ENCODE measurements at places on chromosomes 12 and 14.

DNA sequence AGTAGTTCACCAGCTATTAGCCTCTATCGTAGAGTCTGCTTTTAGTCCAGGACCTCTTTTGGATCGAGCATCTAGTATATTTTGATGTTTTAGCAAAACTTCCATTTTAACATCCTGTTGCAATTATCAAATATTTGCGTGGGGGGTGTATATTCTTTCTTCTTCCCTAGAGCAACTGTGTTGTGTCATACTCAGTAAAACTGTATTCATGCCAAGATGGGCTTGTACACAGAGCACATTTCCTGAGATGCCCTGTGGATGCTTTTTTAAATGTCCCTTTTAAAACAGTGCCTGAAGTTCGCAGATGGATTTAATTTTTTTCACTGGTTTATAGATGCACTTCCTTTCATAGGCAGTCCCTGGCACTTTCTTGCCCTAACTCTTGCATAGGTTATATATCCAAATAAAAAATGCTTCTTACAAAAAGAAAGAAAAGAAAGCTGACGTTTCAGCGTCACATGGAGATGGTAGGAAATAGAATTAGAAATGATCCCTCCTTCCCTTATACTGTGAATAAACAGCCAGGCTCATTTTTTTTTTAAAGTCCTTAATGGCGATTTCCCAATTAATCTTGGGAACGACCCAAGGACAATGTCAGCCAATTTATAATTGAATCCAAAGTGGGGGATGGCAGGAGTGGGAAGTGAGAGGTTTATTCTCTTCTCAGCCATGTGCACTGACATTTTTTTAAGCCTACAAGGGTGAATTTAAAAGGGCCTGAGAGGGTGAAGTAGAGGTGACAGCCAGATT lies 247.0 kb downstream of the SLC41A2 start:
- DNase-seq: no peak

- DNase-seq: no peak
These were observed 869 bp upstream of the NOVA1 start for GRCh38 chr14:26598672-26599131.

DNA sequence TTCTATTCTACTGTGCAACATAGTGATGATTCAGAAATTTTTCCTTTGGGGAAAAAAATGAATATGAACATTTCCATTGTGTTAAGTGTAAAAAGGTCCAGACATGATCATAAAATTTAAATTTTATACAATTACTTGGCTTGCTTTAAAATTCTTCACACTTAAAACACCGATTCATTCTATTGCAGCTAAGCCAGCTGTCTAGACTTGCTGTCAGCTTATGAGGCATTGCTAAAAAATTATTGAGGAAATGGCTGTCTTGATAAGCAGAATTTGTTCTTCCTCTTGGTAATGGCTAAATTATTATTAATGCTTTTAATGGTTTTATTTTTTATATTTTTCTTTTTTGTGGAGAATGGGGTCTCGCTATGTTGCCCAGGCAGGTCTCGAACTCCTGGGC lies 1.8 kb downstream of the LYSET start:
- DNase-seq: no peak

GRCh38 chr12:88206601-88207000 lies 64.5 kb downstream of the TMTC3 start:
- DNase-seq: no peak

- no peak for DNase-seq
These were observed 201.3 kb upstream of the PRMT8 start for GRCh38 chr12:3289702-3290101.

DNA sequence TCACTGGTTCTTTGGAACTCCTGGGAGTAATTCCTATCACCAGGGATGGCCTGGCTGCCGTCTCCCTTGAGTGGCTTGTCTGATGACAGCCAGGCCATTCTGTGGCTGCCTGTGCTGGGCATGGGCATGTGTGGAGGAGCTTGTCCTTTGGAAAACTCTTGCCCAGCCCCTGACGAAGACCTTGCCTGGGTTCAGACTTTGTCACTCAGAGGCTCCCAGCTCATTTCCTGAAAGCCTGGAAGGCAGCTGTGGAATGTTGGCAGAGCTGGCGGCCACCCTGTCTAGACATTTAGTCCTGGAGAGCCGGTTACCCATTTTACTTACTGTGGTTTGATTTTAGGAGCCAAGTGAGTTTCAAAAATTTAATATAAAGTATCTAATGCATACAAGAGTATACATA lies 34.0 kb downstream of the TUNAR start:
- DNase-seq: no peak

- DNase-seq: no peak
These were observed 14.8 kb upstream of the APOF start for GRCh38 chr12:56377310-56377988.

GRCh38 chr14:44149597-44149996 lies 357.5 kb downstream of the FSCB start:
- DNase-seq: no peak

- DNase-seq: no peak
These were observed 483.5 kb downstream of the ATP23 start for GRCh38 chr12:58424735-58425392.

DNA sequence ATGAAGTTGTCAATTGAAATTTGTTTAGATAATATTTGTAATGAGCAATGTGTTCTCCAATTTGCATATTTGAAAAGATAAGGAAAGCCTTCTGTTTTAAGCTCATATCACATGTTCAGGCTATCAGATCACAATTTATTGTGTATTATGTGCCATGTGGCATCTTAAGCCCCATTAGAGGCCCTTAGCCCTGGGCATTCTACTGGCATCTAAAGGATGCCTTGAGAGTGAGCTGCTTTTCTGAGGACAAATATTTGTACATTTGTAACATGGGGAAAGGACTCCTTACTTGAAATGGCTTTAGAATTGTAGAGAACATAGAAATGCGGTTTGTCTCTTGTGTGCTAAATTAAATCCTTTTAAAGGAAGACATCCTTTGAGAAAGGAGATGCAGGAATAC lies 62.2 kb downstream of the RMST start:
- no peak for DNase-seq

- DNase-seq: no peak
These were observed 18.0 kb upstream of the IFNG start for GRCh38 chr12:68177562-68177961.

DNA sequence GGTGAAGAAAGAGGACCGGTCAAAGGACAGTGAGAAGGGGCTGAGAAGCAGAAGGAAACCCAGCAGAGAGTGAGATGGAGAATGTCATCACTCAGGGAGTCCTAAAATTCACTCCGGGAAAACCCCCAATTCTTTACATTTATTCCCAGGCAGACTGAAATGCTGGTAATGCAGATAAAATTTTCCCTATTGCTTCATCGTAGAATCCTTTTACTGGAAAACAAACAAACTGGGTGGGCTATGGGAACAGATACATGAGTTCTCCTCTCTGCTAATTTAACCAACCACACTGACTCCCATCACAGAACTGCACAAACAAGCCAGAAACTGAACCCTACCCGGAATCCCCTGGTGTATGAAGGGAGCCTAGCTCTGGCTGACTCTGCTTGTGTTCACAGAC lies 20.9 kb downstream of the HEBP1 start:
- no peak for DNase-seq

- DNase-seq: no peak
These were observed 12.7 kb upstream of the OAS2 start for GRCh38 chr12:112965643-112966042.

DNA sequence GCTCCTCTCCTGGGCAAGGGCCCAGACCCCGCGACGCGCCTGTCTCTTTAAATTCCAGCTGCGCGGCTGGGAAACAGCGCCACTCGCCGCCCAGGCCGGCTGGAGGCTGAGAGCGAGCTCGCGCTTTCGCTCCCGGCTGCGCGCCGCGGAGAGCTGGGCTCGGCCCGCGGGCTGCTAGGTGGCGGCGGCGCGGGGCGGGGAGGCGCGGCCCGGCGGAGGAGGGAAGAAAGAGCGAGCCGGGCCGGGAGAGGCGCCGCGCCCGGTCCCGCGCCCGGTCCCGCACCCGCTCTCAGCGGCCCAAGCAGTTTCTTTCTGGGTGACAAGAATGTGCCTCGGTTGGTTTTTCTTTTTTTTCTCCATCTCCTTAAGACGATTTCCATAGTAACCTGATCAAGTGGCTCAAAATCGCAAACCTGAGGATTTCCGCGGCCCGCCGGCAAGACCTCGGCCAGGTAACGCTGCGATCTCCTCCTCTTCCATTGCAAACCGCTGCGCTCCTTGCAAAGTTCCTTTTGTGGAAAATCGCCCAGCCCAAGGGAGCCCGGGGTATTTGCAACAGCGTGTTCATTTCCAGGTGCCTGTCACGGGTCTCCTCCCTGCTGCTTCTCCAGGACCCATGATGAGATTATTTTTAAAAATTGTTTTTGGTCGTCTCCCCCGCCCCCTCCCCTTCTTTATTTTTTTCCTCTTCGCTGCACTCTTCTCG lies 259.5 kb upstream of the E2F7 start:
- no peak for DNase-seq

GRCh38 chr12:29552324-29552927 lies 54.9 kb upstream of the OVCH1 start:
- DNase-seq: peak; percentile 5

- no peak for DNase-seq
These were observed 53.4 kb downstream of the RCOR1 start for GRCh38 chr14:102645746-102646440.

DNA sequence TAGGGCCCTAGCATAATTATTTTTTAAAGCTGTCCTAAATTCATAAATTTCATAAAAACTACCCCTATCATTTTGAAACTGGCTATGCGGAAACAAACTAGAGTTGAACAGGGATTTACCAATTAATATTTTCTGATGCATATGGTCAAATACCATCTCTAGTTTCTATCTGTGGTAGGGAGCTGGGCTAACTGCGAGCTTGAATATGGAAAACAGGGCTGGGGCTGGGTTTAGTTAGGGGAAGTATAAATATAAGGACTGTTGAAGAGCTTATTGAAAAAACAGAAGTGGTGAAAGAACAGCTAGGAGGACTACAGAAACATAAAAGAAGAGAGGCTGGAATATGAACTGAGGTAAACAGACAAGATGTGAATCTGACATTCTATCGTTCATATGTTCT lies 91.8 kb downstream of the SLC38A1 start:
- DNase-seq: no peak

DNA sequence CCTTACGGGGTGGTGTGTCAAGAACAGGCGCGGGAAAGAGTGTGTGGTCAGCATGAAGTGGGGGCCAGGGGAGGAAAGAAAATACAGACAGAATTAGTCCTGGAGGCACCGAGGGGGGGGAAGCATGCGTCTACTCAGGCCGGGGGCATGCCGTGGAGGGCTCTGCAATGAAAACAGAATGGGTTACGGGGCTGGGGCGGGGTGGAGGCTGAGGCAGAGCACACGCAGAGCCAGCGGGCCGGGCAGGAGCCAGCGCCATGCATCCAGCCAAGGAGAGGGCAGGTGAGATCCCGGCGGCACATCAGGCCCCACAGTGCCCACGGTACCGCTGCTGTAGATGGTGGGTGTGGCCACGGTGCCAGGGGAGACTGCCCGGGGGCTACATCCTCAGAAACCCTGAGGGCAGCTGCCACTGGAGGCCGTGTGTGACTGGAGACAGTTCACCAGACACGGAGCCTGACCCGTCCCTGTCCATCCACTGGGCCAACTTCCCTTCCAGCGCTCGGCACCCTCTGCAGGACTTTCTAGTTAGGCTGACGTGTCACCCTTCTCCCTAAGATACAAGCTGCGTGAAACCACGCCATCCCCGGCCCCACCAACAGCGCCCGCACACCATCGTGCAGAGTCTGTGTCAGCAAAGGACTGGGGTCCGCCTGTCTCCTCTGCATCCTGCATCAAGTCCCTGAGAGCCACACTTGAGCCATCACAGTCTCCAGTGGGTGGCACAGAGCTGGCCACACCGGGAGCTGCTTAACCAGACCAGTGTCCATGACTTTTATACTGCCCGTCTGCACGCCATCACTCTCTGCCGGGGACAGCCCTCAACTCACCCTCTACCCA lies 87.4 kb downstream of the PIWIL1 start:
- no peak for DNase-seq

GRCh38 chr12:4112290-4112689 lies 161.3 kb upstream of the CCND2 start:
- no peak for DNase-seq

DNA sequence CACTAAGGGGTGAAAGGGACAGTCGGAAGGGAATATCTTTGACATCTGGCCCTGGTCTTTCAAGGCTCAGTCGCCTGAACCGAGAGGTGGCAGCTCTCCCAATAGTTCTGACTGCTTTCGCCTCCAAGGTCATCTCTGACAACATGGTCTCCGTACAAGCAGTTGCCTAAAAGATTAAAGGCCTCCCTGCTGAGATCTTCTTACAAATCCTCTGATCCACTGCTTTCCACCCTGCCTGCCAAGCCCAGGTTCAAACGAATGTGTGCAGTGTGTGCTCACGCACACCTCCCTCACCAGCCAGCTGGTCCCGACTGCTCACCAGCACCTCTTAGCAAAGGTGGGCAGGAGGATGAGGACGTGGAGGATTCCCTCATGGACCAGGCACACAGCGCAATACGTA lies 10.4 kb downstream of the B4GALNT3 start:
- no peak for DNase-seq

DNA sequence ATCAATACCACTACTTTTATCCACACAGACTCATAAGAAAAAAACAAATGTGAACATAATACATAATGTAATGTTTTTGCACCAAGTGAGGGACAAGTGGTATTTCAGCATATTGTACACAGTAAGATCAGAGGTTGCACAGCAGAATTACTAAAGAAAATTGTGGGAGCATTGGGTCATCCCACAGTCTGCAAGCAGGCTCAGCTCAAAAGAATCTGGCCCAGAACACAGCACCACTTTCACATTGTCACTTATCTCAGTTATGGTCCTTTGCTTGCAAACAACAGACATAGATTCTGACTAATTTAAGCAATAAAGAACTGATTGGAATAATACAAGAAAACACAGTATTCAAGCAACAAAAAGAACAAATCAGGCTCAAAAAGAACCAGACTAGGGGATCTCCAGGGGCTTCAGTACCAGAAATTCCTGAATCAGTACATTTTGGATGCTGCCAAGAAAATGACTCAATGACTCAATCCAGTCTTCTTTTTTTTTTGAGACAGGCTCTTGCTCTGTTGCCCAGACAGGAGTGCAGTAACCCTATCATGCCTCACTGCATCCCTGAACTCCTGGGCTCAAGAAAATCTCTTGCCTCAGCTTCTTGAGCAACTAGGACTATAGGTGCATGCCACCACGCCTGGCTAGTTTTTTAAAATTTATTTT lies 42.9 kb upstream of the EEA1 start:
- DNase-seq: no peak

GRCh38 chr12:108623577-108623976 lies 10.1 kb downstream of the SELPLG start:
- no peak for DNase-seq

GRCh38 chr14:82180139-82180538 lies 646.5 kb upstream of the SEL1L start:
- DNase-seq: no peak

GRCh38 chr14:84688297-84689025 lies 841.5 kb upstream of the FLRT2 start:
- no peak for DNase-seq

DNA sequence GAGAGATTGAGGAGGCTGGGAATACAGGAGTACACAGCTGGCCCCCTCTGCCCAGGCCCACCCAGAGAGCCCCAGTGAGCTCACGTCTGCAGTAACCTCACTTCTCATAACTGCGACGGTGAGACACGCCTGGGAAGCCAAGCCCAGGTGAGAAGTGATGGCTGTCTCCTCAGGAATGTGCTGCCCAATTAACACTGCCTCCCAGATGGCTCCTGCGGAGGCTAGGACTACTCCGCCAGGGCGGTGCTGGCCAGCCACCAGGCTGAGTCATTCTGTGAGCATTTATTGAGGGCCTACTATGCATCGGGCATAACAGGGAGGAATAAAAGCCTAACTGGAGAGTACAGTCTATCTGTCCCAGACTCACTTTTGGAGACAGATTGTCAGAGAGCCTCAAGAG lies 9.3 kb upstream of the TMEM106C start:
- no peak for DNase-seq

GRCh38 chr12:45611061-45611460 lies 118.4 kb upstream of the ARID2 start:
- no peak for DNase-seq
